ENCODE measurements at places on chromosomes 4 and X.

DNA sequence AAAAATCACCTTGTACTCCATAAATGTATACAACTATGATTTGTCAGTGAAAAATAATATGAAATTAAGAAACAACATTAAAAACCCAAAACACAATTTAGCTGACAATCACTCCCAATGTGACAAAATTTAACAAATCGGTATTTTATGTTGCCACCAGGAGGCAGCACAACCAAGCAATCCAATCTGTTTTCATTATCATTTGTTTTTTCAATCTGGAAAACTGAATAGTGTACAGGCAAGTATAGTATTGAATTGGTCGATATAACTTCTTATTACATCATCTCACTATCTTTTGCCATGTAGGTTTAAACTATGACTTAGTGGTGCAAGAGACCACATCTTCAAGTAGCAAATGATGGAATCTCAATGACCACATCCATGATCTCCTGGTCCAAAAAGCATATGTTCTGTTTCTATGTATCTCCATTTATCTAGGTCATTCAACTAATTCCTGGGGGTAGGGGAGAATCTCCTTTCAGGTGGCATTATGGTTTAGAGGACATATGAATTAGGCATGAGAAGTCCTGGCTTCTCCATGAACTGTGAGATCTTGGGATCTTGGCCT is 112.9 kb upstream of the AGA start:
- DNase-seq = peak; percentile 23

DNA sequence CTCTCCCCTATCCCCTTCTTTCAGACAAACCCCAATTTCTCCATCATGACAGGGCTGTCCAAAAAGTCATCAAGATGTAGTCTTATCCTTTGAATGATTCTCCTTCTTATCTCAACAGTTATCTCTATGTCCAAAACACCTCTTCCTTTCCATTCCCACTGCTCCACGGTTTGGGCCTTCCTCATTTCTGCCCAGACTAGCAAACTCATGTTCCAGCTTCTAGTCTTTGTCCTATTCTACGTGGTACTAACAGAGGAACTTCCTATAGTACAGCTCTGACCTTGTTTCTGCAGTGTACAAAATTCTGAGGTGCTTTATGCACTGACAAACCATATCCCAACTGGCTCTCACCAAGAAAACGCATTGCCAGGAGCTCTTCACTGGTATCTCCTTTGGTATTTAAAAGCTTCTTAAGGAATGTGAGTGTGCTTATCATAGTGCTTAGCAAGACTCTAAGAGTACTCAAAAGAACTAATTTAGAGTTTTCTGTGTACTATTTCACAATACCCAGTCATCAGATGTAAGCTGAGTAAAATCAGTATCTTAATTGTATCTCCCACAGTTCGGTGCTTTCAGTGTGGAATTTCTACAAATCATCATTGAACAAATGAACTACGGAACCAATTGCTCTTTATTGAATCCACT is 65.5 kb downstream of the MAML3 start:
- peak; percentile 33 for DNase-seq

GRCh38 chr4:31058656-31059055 is 338.5 kb downstream of the PCDH7 start:
- DNase-seq = no peak

DNA sequence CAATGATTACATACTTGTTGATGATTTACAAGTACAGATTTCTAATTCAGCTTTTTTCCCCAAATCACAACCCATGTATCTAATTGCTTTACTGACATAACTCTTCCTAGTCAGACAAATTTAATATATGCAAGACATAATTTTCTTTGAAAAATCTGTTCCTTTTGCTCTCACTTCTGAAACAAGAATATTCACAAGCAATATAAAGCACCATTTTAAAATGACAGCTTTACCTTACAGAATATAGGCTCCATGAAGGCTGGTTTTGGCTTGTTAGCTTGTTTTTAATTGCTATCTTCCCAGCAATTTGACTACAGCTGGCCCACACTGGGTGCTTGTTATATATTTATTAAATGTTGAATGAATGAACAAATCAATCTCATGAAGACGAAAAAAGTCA is 24.5 kb downstream of the GPM6A start:
- no peak for DNase-seq

DNA sequence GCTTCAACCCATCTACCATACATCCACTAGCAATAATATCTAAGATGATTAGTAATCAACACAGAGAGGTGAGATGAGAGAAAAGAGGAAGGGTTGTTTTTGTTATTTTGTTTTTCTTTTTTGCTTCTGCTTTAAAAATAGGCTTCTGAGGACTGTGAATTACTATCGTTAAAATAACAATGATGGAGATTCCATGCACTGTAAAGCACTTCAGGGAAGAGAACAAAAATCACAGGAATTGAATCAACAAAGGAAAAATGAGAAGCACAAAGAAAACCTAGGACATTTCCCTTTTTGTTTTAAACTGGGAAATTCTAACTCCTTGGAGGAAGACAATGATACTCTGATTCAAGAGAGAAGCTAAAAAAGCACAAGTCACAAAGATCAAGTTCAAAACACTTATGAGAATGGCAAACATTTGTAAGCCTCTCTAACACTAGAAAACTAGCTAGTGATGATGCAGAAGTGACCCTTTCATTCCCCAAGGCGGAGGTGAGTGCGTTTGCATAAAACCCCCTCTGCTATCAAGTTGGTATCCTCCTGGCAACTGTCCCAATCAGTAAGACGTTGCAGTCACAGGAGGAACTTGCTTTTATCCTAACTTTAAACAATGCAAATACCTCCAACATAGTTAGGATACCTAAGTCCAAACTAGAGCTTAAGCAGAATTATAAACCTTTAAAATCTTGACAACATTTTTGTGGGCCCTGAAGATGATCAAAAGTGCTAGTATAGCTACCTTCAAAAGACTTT is 308.5 kb downstream of the CAMK2D start:
- no peak for DNase-seq

DNA sequence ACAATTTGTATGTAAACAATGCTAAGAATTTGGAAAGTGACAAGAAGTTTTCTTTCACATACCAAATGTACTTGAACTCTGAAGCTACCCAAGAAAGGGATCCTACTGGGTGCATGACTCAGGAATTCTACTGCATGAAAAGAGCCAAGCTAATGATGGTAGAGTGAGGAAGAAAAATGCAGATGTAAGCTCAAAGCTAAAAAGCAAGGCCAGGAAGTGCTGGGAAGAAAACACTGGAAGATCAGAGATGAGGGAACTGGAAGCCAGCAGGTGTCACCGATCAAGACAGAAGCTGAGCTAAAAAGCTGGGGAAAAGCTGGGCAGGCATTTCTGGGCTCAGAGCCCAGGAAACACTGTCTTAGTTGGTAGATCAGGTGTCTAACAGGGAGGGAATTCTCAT is 449.1 kb downstream of the NKX6-1 start:
- DNase-seq = no peak

- no peak for DNase-seq
These were observed 326.4 kb downstream of the DCHS2 start for GRCh38 chr4:154164931-154165839.

GRCh38 chr4:151665785-151666127 is 95.1 kb downstream of the GATB start:
- DNase-seq = no peak

DNA sequence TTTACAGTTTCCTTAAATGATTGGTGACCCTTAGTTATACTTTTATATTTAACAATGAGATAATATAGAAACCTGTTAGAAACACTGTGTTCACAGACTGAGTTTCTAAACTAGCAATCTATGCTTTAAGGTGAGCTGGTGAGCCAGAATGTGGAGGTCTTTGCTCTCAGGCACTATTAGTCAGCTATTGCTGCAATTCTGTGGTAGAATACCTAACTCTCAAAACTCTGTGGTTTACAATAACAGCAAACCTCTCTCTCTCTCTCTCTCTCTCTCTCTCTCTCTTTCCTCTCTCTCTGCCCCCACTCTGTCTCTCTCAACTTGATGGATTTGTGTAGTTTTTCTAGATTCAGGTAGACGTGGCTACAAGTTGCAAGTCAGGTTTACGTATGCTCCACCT is 17.6 kb upstream of the LCORL start:
- no peak for DNase-seq

- DNase-seq = no peak
These were observed 201.7 kb downstream of the TBCK start for GRCh38 chr4:106114270-106114669.

- DNase-seq = no peak
These were observed 27.4 kb downstream of the FAM13A start for GRCh38 chr4:89029591-89029990.

GRCh38 chr4:1246901-1247863 is 1.7 kb downstream of the CTBP1 start:
- DNase-seq = peak; percentile 59

GRCh38 chrX:101931136-101931487 is 715 bp downstream of the ZMAT1 start:
- DNase-seq = peak; percentile 19

DNA sequence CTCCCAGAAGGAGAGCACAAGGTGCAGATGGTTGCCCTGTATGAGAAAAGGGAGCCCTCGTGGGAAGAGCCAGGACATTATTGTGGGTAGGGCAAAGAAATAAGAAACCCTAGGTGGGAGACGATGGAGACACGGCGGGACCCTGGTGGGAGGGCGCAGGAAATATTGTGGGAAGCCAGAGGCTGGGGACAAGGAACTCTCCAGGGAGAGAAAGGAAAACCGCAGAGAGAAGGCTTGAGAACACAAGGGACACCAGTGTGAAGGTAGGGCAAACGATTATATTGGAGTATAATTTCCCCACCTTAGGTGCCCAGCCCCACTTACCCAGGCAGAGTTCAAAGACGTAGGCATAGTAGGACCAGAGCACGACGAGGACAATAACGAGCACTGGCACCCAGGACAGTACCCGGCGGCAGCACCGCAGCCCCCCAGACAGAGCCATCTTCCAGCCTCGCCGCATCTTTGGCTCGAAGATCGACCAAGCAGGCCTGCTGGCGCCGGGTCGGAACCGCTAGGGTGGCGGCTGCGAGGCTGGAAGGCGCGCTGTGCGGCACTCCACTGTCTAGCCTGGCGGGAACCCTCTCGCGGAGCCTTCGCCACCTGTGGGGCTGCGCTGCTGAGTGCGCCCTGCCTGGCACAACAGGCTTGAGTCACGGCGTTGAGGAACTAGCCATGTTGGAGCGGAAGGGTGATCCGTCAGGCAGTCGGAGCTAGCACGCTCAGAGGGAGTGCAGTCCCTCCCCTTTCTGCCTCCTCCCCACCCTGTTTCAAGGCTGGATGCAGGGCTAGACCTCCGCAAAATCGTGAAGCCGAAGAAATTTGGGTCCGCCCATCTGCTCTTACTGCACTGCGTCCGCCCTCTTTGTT is at the start of gene ZDHHC15:
Gene ZDHHC15 (minus strand): TSS at position 473 of the 867 bp plus-strand sequence. CDS start 13 bp downstream, at position 460.
- DNase-seq = peak; percentile 33

GRCh38 chrX:151977009-151977408 is 2.5 kb upstream of the GABRE start:
- DNase-seq = no peak
